ENCODE measurements at places on chromosomes 2 and 18.

GRCh38 chr18:57210716-57211411, 64.0 kb downstream of the BOD1L2 start:
- DNase-seq: no peak

GRCh38 chr2:103809415-103809814, 1044.5 kb upstream of the POU3F3 start:
- DNase-seq: no peak

- no peak for DNase-seq
Observed at GRCh38 chr2:225526760-225527390, 127.4 kb downstream of the NYAP2 start.

DNA sequence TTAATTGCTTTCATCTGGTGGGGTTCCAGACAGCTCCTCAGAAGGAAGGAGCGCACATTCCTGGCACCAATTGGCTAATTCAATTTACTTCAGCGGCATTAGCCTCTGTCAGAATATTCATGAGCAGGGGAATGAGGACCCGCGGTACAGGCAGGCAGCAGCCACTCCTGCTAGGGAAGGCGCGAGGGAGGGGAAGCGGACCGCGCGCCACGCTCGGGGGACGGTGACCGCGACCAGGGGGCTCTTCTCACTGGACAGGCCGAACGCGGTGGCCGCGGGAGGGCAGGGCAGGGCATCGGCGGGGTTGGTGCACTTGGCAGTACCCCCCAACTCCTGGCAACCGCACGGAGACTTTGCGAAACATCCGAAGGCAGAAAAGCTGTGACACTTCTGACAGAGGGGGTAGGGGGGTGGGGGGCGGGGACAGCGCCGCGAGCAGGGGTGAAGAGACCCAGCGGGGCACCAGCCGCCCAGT, at the start of gene CDH20:
TSS of gene CDH20 (plus strand) at position 160 of the 475 bp plus-strand sequence.
- no peak for DNase-seq

DNA sequence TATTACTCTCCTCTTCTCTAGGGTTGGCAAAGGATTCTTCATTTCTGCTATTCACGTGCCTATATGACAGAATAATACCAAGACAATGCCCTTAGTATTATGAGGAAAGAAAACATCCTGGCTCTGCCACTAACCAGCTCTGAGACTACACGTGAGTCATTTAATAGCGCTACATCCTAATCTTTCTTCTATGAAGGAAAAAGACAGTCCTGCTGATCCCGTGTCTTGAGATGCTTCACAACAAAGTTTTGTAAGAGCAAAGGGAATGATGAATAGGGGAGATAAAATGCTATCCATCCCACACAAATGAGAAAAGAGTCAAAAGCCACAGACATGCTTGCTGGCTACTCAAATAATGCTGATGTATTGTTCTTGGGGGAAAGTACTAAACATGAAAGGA, 152.8 kb downstream of the PID1 start:
- DNase-seq: no peak

DNA sequence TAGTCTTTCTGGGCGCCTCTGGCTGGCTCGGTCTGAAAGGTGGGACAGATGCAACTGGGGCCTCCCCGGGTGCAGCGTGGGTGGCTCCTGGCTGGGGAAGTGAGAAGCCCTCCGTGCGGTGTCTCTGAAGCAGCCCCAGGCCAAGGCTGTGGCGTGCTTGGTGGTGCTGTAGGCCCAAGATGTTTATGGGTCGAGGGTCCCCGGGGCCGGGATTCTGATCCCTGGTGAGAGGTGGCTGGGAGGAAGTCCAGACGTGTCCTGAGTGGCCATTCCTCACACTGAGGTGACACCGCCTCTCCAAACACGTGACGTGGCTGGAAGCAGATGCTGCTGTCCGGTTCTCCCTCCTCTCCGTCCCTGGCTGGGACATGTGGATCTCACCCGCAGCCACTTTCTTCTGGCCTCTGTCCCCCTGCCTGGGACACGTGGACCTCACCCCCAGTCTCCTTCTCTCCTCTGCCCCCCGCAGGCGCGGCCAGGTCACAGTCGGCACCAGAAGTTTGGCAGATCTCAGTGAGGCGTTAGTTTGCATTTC, 12.6 kb downstream of the RTP5 start:
- no peak for DNase-seq

DNA sequence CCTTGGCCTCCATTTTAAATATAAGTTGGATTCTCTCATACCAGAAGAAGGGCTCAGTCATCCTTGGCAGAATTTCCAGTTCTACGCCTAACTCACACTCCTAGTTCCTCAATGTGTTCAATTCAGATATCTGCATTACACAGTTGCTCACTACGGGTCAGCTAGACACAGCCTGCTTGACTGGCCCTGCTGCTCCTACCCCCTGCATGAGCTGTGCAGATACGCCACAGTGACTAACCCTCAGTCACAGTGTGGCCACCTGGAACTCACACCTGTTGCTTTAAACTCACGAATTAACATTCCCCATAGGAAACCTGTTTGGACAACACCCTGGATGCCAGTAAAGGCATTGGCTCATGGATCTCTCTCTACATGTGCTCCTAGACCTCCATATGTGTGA, 429.6 kb downstream of the NCKAP5 start:
- DNase-seq: no peak

DNA sequence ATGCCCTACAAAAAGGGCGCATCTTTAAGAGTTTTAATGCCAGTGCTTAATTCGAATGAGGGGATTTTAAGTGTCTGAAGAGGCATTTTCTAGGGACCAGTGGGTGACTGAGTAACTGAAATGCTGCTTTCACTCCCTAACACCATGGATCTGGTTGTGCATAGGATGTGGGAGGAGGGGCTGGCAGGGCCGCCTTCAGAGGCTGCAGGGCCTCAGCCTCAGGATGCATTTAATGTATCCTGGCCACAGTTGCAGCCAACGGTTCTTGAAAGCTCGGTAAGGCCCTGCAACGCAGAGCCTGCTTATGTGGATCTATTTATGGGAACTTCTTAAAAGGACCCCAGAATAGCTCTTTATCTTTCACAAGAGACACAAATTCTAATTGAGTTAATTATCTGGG, 25.8 kb upstream of the IL18RAP start:
- no peak for DNase-seq

DNA sequence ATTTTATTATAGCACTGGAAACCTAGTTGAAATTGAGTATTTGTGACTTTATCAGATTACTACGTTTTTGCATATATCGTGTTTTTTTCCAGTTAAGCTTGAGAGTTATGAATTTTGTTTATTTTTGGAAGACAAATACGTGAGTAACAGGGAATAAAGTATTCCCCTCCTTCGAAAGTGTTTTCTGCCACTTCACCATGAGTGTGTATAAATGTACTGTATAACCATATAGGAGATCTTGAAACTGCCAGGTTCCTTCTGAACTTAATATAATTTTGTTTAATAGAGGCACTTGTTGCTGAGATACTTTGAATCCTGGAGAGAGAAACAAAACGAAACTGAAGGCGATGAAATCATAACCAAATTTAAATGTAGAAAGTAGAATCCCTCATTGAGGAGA, 1004.4 kb upstream of the ZEB2 start:
- no peak for DNase-seq

- no peak for DNase-seq
Observed at GRCh38 chr2:215401896-215402379, 33.9 kb downstream of the FN1 start.

- no peak for DNase-seq
Observed at GRCh38 chr2:98084869-98085238, 2.1 kb upstream of the VWA3B start.

DNA sequence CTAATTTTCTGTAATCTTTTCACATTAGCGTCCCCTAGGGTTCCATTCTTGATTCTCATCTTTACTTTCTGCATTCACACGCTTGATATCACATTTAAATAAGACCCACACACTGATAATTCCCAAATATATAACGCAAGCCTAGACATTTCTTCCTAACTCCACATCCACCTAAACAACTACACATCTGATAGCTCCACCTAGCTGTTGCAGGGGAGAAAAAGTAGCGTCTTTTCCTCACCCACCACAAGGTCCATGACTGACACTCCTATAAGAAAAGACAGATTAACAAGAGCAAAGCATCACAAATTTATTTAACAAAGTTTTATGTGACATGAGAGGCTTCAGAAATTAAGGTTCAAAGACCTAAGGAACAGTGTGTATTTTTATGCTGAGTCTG, 862.2 kb upstream of the DDX18 start:
- DNase-seq: no peak

Data from kidney capillary endothelial cell (primary cell).